ENCODE measurements at places on chromosomes 3 and 15. TPM values are rescaled to one million over a fixed set of nuclear protein-coding genes. Genes with fewer than 3 reads are reported as not detected.
A peak's percentile ranks its signal among the peaks of the same experiment; 100 is the strongest.

GRCh38 chr3:15973414-15973813 is 175.6 kb upstream of the ANKRD28 start:
- DNase-seq: no peak

GRCh38 chr3:120429921-120430361 is 20.9 kb downstream of the FSTL1 start:
- no peak for DNase-seq

- peak; percentile 40 for DNase-seq
Observed at GRCh38 chr3:173371848-173372487, 25.6 kb upstream of the NLGN1 start.

The OXTR gene
- 1.0 TPM for total RNA-seq

The GCNT3 gene
- total RNA-seq: not detected

- no peak for DNase-seq
Observed at GRCh38 chr3:87206070-87206469, 21.0 kb upstream of the CHMP2B start.

The CRABP1 gene
- 3.3 TPM for total RNA-seq

The TGM4 gene
- total RNA-seq: not detected

DNA sequence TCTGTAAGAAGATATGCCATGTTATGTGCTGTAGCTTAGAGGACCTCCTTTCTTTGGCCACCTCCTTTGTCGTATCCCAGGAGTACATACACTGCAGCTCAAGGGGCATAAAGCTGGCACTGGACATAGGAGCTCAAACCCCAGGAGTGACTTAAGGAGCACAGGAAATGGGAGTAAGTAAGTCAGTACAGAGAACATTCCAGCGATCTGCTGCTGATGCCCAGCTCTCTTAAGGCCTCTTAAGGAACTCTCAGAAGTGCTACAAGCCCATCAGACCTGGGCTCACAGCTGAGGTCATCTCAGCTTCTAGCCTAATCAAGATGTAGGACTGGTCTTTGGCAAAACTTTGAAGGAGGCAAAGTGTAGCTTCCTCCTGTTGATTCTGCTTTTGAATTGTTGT is 21.6 kb upstream of the ACTL6A start:
- DNase-seq: no peak

The DZIP1L gene
- total RNA-seq: 7.7 TPM

DNA sequence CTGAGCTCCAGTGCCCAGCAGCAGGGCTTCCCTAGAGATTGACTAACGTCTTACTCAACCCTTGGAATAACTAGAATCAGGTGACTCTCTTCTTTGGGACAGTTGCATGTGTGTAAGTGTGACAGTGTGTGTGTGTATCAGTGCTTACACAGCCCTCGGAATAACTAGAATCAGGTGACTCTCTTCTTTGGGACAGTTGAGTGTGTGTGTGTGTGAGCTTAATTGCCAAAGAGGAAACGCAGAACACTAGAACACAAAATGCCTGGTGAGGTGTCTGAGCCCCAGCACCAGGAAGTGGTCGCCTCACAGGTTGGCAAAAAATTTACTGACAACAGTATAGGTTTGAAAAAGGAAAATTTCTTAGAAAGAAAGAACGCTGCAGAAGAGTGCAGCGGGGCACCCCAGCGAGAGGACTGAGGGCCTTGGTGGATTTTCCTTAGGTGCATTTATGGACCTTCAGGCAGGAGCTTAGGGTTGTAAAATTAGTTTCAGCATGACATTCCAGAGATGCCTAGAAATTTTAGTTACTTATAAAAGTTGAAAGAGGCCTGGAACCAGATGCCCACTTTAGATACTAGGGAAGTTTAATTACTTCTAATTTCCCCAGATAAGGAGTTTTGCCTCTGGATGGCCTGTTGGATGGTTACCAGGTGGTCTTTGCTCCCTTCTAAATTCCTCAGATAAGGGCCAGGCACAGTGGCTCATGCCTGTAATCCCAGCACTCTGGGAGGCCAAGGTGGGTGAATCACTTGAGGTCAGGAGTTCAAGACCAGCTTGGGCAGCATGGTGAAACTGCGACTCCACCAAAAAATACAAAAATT is 3.7 kb upstream of the WDR82 start:
- DNase-seq: no peak
